ENCODE measurements at places on chromosomes 11 and 22. TPM values are rescaled to one million over a fixed set of nuclear protein-coding genes. Genes with fewer than 3 reads are reported as not detected.

DNA sequence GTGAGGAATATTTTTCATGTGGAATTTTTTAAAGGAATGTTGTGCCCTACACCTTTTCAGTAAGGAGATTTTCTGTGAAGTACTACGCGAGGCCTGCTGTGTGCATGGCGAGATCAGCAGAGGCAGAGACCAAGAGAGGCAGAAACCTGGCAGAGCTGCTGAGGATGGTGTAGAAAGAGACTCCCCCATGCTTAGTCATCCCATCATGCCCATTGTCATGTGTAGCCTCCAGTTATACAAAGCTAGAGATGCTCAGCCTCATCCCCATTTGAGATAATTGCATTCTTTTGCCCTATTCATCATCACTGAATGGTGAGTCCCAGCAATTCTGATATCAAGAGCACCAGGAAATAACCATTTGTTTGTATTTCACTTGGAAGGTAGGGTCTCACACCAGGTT lies 3.0 kb upstream of the MS4A7 start:
- no peak for DNase-seq

GRCh38 chr22:19818324-19819207 lies 36.1 kb downstream of the GNB1L start:
- no peak for DNase-seq

DNA sequence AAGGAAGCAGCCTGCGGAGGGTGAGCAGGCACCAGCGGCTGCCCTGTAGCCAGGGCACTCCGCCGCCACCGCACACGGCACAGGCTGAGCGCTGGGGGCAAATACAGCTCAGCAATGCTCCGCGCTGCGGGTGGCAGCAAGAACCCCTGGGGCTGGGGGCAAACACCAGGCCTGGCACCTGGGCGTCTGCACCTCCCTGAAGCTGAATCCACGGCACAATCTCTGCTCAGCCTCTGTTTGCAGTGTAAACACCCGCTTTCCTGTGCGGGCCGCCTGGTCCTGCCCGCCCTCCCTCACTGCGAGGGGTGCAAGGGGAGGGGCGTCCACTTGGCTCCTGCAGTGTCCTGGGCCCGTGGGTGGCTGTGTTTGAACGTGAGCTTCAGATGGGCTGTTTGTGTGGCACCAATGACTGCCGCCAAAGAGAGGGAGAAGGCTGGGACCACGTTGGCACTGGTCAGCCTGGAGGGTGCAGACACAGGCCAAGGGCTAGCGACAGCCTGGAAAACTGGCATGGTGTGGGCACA lies 14.8 kb upstream of the MPPED1 start:
- DNase-seq = no peak

The CLNS1A gene
- 111 TPM for total RNA-seq

GRCh38 chr11:34151166-34151565 lies 45.7 kb downstream of the NAT10 start:
- DNase-seq = no peak

The CHADL gene
- total RNA-seq = 13.1 TPM

The ELFN2 gene
- total RNA-seq = 5.9 TPM

DNA sequence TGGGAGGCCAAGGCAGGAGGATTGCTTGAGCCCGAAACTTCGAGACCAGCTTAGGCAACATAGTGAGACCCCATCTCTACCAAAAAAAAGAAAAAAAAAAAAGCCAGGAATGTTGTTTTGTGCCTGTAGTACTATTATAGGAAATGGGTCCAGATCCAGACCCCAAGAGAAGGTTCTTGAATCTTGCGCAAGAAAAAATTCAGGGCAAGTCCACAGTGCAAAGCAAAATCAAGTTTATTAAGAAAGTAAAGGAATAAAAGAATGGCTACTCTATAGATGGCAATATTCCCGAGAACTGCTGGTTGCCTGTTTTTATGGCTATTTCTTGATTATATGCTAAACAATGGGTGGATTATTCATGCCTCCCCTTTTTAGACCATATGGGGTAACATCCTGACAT lies 51.2 kb upstream of the RDX start:
- DNase-seq = no peak

DNA sequence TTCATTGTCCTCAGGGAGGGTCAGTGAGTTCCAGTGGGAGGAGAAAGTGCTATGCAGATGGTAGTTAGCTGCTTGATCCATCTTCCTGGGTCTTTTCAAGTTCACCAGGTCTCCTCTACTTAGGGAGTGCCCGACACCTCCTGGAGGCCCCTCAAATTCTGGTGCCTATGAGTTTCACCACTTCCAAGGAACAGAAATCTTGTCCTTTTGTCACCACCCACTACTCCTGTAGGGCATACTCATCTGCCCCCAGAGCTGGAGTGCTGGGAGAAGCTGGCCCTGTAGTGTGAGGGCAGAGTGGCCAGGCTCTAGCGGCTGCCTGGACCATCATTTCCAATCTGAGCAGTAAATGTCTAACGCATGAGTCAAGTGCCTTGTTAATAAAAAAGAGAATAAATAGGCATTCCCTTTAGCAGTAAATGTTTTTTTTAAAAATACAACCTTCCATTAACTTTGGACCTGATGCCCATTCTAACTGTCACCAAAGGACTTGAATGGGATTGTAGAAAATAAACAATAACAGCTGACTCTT lies 12.5 kb downstream of the IRAG1 start:
- no peak for DNase-seq

GRCh38 chr11:67996051-67996450 lies 7.8 kb downstream of the UNC93B1 start:
- DNase-seq = no peak

The SCGB1C1 gene
- not detected for total RNA-seq

The GSC2 gene
- total RNA-seq = not detected

The POTEH gene
- total RNA-seq = not detected

Measured in sciatic nerve (tissue), 2 donors.